ENCODE measurements at places on chromosomes 7 and 10. TPM values are rescaled to one million over a fixed set of nuclear protein-coding genes. Genes with fewer than 3 reads are reported as not detected.

GRCh38 chr10:12508165-12508564 is 158.8 kb downstream of the CAMK1D start:
- no peak for DNase-seq

- DNase-seq = no peak
These were observed 117.5 kb downstream of the SH3PXD2A start for GRCh38 chr10:103737735-103738367.

DNA sequence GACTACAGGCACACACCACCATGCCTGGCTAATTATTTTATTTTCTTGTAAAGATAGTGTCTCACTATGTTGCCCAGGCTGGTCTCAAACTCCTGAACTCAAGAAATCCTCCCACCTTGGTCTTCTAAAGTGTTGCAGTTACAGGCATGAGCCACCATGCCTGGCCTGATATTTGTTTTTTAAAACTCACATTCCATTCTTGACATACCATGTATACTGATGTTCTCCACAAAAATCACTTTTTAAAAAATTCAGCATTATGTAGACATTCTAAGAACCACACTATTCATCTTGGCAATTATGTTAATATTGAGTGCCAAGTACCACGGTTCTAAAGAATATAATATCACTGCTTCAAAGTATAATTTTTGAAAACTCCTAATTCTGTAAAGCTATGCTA is 43.5 kb downstream of the IDE start:
- no peak for DNase-seq

DNA sequence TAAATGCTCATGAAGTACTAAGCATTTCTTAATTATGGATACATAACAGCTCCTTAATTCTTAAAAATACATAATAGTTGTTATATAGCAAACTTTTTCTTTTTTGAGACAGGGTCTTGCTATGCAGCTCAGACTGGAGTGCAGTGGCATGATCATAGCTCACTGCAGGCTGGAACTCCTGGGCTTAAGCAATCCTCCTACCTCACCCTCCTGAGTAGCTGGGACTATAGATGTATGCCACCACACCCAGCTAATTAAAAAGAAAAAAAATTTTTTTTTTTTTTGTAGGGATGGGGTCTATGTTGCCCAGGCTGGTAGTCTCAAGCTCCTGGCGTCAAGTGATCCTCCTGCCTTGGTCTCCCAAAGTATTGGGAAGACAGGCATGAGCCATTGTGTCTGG is 30.9 kb downstream of the IRF5 start:
- DNase-seq = no peak

DNA sequence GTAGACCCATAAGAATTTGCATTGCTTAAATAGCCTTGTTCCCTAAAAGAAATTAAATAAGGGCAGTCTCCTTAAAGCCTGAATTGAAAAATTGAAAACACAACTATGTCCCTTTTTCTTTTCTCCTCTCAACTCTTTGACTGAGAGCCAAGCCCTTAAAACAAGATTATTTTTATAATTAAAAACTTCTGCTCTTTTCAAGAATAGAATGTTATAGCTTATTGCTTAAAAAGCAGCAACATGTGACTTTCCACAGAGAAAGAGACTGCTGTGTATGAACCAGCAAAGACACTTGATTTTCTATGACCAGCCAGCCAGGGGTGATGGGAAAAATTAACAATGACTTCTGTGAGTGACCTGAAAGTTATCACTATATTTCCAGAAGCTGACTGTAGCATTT is 295.2 kb upstream of the CELF2 start:
- DNase-seq = no peak

The REEP3 gene
- total RNA-seq = 41.3 TPM

The ATOH7 gene
- not detected for total RNA-seq

The KIAA1549 gene
- total RNA-seq = 3.9 TPM

The IFIT2 gene
- 1.0 TPM for total RNA-seq
